ENCODE measurements at places on chromosomes 7 and 10. TPM values are rescaled to one million over a fixed set of nuclear protein-coding genes. Genes with fewer than 3 reads are reported as not detected.

Gene HPSE2
- total RNA-seq = not detected

Gene OLAH
- 0.67 TPM for total RNA-seq

Gene HYAL4
- total RNA-seq = 0.45 TPM

Gene OR2A1
- 0.17 TPM for total RNA-seq

Gene PLPP4
- total RNA-seq = 0.35 TPM

GRCh38 chr7:21671859-21672258, 129.0 kb downstream of the DNAH11 start:
- no peak for DNase-seq

DNA sequence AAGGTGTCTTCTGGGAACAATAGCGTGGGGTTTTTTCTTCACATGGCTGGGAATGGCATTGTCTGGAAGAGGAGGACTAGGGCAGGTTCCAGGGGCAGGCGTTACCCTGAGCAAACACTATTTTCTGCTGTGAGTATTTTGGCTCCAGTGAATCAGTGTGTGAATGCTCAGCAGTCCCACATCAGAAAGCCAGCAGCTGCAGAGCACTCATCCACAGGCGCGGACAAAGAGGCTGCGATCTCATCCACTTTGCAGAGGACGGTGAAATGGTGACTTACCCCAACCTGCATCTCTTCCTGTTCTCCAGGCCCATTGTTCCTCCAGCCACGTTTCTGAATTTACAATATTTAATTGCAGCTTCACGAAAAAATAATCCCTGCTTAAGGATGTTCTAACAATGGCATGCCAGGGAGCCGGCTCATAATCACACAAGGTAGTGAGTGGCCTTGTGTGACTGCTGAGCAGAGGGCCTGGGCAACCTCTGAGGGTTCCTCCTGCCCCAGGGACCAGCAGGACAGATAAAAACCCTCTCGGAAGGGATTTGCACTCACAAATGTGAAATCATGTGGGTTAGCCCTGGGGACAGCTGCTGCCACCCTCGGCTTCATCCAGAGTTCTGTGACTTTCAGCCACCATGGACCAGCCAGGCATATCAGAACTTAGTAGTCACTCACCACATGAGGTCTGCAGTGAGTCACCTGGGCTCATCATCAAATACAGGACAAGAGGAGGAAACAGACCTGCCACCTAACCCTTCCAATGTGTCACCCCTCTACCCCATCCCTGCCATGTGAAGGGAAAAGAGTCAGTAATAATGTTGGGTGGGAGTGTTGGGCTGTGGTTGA, 65.0 kb upstream of the EN2 start:
- DNase-seq = no peak

GRCh38 chr7:111568870-111569462, 6.7 kb upstream of the IMMP2L start:
- no peak for DNase-seq

- no peak for DNase-seq
Measured at GRCh38 chr7:4472728-4473127, 209.4 kb upstream of the FOXK1 start.

GRCh38 chr7:124033095-124033806, 384 bp upstream of the TMEM229A start:
- DNase-seq = no peak

- no peak for DNase-seq
Measured at GRCh38 chr10:20765066-20765465, 132.0 kb downstream of the NEBL start.

GRCh38 chr10:84632866-84633265, 304.5 kb downstream of the CCSER2 start:
- peak; percentile 12 for DNase-seq

- DNase-seq = no peak
Measured at GRCh38 chr10:130409931-130410330, 273.7 kb downstream of the GLRX3 start.

Measured in mammary epithelial cell (primary cell).